Activated CD8-positive, alpha-beta T cell treated with anti-CD3 and anti-CD28 coated beads, Interleukin-2, amount 10 ng/mL, durations not matched to agents 7 days and 5 days (primary cell): ENCODE measurements at places on chromosomes 1 and 21. TPM values are rescaled to one million over a fixed set of nuclear protein-coding genes. Genes with fewer than 3 reads are reported as not detected.

UBXN10 gene
- 0.29 TPM for total RNA-seq

GRCh38 chr1:19651141-19651737, 7.1 kb downstream of the NBL1 start:
- H3K4me3 ChIP-seq = no peak overlapping the region
- H3K36me3 ChIP-seq = no peaks in the 10 kb centered on the region
- H3K27ac ChIP-seq = peak overlapping the region; percentile 22
- peaks cover 26% of the 10 kb centered on the region for H3K4me1 ChIP-seq

- H3K4me1 ChIP-seq = peaks cover 52% of the 10 kb centered on the region
- peak overlapping the region; percentile 91 for H3K27ac ChIP-seq
- DNase-seq = no peak
Measured at GRCh38 chr1:160096274-160097116, 1.9 kb downstream of the IGSF8 start.

GRCh38 chr1:21139601-21140000, 37.1 kb downstream of the EIF4G3 start:
- no peak overlapping the region for H3K4me3 ChIP-seq
- no peak overlapping the region for H3K27ac ChIP-seq
- peaks cover 12% of the 10 kb centered on the region for H3K36me3 ChIP-seq
- H3K4me1 ChIP-seq = no peaks in the 10 kb centered on the region
- DNase-seq = no peak
- H3K27me3 ChIP-seq = no peaks in the 10 kb centered on the region

DNA sequence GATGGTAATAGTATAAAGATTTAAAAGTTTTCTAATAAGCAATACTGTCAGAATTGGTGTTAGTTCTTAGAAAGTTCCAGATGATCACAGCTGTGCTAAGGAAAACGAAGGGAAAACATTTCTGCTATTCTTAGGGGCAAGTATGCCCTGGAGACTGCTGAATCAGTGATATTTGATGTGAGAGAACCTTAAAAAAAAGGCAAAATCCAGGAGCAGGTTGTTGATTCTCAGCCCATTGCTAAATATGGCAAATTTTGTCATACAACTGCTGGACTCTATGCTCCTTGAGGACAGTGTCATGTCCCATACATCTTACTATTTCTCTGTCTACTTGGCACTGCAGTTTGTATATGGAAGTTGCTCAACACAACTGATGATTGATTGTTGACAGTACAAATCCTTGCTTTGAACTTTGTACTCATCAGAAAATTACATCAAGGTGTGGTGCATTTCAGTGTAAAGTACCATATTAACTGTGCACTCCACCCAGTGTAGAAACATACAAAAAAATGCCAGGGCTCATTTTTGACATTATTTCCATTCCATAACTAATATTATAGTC, 10.9 kb downstream of the CRCT1 start:
- H3K36me3 ChIP-seq = no peaks in the 10 kb centered on the region
- DNase-seq = no peak
- H3K4me1 ChIP-seq = no peaks in the 10 kb centered on the region
- no peak overlapping the region for H3K4me3 ChIP-seq
- H3K27ac ChIP-seq = no peak overlapping the region

NES gene
- total RNA-seq = not detected

GRCh38 chr1:75632350-75632949, 21.5 kb upstream of the SLC44A5 start:
- H3K4me1 ChIP-seq = no peaks in the 10 kb centered on the region
- no peak for DNase-seq
- no peak overlapping the region for H3K4me3 ChIP-seq
- H3K27ac ChIP-seq = no peak overlapping the region
- no peaks in the 10 kb centered on the region for H3K36me3 ChIP-seq

DNA sequence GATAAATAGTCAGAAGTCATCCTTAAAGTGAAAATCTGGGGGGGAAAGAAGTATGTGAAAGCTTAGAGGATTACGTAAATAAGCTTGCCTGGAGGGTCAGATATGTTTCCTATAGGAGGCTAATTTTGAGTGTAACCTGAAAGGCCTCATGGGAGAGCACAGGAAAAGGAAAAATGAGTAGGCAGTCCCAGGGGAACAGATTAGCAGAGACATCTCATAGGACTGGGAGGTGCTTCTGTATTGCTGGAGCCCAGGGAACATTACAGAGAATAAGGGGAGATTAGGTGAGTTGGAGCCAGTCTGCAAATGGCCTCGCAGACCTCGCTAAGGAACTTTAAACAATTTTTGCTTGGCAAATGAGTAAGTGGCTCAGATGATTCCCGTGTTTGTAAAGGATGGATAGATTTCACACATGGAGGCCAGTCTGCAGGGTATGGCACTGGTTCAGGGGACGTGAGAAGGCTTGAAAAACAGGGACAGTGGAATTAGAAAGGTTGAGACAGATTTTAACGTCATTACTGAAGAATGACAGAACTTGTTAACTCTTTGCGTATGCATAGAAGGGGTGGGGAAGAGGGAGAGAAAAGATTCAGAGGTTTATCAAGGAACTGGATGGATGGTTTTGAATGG, 149.1 kb downstream of the GREM2 start:
- H3K36me3 ChIP-seq = no peaks in the 10 kb centered on the region
- H3K27ac ChIP-seq = no peak overlapping the region
- DNase-seq = no peak
- H3K27me3 ChIP-seq = no peaks in the 10 kb centered on the region

CACNA1S gene
- total RNA-seq = not detected

CYP4X1 gene
- total RNA-seq = not detected

DNA sequence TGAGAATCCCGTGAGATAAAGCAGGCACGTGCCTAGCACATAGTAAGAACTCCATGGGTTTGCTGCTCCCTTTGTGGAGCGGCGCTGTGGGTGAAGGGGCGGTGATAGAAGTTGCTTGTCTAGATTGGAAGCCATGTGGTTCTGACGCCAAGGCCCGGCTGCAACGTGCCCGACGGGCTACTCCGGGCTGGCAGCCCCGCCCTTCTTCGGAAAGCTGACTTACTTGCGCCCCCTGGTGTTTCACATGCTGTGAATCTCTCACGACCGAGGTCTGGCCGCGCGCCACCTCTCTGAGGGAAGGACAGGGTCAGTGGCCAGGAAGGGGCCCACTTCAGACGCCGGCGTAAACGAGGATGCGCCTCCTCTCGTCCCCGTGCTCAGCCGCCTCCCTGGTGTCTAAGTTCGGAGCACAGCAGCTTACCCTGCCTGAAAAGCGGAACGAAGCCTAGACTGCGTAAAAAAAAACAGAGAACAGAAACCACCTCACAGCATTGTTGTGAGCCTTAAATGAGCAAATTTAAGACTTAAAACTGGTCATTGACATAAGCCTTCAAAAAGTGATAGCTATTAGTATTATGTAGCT, 42.6 kb upstream of the WNT2B start:
- DNase-seq = peak; percentile 89
- H3K4me3 ChIP-seq = peak overlapping the region; percentile 78
- H3K27me3 ChIP-seq = peaks cover 34% of the 10 kb centered on the region

DNA sequence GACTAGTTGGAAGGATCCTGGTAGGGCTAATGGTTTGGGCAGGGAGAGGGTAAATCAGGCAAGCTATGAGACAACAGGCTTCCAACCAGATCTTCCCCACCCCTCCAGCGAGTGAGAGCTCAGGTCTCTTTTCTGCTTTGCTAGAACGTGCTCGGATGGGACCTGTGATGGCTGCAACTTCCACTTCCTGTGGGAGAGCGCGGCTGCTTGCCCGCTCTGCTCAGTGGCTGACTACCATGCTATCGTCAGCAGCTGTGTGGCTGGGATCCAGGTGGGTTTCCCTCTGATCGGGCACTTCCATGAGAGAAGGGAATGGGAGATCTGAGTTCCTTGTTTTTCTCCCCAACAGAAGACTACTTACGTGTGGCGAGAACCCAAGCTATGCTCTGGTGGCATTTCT, 14.0 kb upstream of the SARS1 start:
- no peak overlapping the region for H3K4me3 ChIP-seq
- DNase-seq = peak; percentile 40
- no peaks in the 10 kb centered on the region for H3K36me3 ChIP-seq
- H3K27me3 ChIP-seq = no peaks in the 10 kb centered on the region

- H3K4me1 ChIP-seq = no peaks in the 10 kb centered on the region
- no peak overlapping the region for H3K27ac ChIP-seq
- H3K4me3 ChIP-seq = no peak overlapping the region
- H3K27me3 ChIP-seq = peaks cover 40% of the 10 kb centered on the region
- no peak for DNase-seq
Measured at GRCh38 chr1:8133657-8134430, 107.7 kb upstream of the ERRFI1 start.
